ENCODE measurements at places on chromosomes 2 and 18.

DNA sequence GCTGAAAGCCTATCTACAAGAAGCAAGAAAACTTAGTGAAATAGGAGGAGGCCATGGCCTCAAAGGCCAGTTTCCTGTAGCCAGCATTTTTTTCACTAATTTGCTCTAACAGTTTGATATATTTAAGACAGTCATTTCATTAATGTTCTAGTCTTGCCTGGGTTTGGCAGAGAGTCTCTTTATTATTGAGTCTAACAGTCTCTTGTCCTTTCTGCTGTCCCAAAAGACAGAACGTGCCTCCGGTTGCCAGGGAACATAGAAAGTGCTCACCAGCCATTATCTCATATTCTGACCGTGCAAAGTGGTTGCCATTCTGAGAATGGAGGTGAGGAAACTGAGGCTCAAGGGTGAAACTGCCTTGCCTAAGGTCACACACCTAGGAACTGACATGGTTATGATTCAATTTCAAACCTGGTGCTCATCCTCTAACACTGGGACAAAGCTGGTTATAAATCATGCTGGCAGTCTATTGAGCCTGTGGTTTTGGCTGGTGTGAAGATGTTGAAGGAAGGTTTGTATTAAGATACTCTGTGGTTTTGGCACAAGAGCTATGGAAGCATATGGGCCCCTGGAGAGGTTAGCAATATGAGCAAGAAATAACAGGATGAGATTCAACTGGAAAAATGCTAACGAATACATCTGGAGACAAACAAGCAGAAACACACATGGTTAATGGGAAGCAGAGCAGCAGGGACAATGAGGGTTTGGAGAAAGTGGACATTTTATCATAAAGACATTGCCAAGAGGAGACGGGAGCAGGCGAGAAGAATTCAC lies 903.3 kb upstream of the KLHL29 start:
- DNase-seq = no peak

- DNase-seq = no peak
Observed at GRCh38 chr2:237147317-237147716, 61.6 kb downstream of the COPS8 start.

DNA sequence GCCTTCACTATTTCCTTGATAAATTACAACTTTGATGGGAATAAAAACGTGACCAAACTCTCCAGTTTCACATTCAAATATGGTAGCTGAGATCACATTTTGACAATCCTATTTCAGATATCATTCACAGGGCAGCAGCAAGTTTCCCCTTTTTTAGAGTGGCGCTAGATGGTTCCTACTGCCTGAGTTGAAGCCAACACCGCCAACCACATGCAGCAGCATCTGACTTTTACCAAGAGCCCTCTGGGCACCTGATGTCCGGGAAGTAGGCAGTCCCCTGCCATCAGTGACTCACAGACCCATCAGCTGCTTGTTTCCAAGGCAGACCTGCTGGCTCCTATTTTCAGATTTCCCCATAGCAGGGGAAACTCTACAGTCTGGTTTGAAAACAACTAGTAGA lies 4.0 kb upstream of the MREG start:
- DNase-seq = peak; percentile 35

GRCh38 chr2:206859330-206859739 lies 80.0 kb upstream of the CPO start:
- DNase-seq = no peak

DNA sequence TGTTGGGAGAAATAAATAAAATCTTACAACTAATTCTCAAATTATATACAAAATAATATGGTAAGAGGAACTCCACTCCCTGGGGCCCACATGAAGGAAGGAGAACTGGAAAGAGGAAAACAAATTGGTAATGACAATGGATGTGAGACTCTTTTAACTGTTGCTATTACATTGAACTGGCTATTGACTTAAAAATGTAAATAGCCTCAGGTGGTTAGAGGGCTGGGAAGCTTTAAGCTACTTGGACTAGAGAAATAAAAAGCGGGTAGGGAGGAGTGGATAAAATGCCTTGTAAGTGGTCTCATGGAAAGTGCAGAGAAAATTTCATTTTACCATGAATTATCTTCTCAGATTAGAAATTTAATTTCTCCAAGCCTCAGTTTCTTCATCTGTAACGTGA lies 64.1 kb downstream of the KCNJ3 start:
- DNase-seq = no peak

DNA sequence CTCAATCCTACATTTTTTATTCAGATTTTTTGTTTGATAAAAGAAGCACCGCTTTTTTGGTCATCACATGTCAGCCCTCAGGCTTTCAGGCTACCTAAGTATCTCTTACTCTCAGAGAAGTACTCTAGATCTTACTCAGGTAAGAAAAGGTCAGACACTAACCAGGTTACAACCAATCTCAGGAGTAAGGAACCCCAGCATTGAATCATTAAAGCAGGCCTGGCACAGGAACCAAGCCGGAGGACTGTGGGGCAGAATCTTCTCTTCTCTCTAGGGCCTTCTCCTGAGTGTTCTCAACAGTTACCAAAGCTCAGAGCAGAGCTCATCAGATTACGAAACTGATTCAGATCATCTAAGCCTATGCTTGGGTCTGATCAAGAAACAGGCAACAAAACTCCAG lies 28.2 kb downstream of the RBMS1 start:
- DNase-seq = no peak

DNA sequence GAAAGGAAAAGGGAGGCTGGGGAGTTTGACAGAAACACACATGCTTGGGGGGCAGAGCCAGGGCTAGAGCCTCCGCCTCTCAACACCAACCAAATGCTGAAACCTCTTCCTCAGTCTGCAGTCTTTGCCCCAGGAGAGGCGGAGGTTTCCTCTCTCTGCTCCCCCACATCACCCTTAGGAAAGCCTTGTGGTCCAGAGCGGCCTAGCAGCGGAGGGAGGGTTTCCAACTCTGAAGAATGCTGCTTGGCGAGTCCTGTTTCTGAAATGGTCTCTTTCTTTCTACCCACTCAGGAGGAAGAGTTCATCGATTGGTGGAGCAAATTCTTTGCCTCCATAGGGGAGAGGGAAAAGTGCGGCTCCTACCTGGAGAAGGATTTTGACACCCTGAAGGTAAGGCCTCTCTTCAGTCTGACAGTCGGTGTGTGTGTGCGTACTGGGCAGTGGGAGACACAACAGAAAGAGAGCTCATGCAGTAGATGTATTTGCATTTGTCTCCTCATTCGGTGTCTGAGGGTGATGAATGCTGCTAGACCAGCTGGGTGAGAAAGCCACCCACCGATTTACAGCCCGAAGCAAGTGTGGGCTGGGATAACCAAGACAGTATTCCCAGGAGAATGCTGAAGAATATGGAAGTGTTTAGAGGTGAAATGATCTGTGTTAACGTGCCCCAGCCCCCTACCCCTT lies 190.5 kb downstream of the DYSF start:
- DNase-seq = no peak

DNA sequence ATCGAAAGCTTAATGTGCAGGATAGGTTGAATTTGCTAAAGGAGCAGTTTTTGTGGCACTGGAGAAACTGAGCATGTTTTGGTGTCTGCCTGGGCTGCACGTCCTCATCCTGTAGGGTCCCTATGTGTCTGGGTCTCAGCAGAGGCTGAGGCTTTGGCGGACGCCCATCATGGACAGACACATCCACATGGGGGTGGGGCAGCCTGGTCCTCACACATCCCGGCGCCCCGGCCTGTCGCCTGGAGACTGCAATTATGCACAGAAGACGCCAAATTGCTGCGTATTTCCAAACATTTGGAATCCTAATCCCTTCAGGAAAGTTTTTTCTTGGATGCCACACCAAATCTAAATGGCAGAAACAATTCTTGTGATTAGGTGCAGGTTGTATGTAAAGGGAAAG lies 128.2 kb upstream of the TWIST2 start:
- DNase-seq = no peak

DNA sequence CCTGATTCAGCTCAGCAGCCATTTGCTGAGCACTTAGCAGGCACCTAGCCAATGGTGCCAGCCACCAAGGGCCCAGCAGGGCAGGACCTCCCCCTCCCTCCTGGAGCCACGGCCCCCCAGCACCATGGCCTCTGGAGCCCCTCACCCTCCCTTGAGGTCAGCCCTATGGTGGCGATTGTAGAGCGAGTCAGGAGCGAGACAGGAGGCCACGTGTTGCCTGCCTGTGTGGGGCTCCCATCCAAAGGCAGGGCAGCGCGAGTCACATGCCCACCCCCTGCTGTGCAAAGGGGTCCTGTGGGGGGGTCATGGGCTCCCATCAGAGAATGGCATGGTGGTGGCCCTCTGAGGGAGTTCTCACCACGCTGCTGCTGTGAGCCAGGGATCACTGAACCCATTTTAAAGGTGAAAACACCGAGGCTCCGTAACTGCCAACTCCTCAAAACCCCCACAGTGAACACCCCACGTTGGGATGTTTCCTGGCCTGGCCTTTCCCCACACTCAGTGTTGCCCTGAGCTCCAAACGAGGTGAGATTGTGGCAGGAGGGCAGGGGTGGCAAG lies 35.6 kb downstream of the RAMP1 start:
- no peak for DNase-seq

DNA sequence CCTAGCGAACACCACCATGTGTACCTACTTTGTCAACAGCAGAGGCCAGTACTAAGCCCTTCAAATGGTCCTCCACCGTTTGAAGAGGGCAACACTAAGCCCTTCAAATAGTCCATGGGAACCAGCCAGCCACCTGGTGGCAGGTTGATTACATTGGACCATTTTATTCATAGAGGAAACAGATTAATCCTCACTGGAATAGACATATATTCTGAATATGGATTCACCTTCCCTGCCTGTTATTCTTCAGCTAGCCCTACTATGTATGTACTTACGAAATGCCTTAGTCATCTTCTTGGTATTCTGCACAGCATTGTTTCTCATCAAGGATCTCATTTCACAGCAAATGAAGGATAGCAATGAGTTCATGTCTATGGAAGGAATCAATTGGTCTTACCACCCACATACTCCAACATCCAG lies 10.0 kb upstream of the ZNF396 start:
- DNase-seq = no peak

GRCh38 chr2:174338671-174339560 lies 4.2 kb downstream of the SP9 start:
- no peak for DNase-seq

- DNase-seq = no peak
Observed at GRCh38 chr2:64695721-64696261, 42.1 kb upstream of the SERTAD2 start.

DNA sequence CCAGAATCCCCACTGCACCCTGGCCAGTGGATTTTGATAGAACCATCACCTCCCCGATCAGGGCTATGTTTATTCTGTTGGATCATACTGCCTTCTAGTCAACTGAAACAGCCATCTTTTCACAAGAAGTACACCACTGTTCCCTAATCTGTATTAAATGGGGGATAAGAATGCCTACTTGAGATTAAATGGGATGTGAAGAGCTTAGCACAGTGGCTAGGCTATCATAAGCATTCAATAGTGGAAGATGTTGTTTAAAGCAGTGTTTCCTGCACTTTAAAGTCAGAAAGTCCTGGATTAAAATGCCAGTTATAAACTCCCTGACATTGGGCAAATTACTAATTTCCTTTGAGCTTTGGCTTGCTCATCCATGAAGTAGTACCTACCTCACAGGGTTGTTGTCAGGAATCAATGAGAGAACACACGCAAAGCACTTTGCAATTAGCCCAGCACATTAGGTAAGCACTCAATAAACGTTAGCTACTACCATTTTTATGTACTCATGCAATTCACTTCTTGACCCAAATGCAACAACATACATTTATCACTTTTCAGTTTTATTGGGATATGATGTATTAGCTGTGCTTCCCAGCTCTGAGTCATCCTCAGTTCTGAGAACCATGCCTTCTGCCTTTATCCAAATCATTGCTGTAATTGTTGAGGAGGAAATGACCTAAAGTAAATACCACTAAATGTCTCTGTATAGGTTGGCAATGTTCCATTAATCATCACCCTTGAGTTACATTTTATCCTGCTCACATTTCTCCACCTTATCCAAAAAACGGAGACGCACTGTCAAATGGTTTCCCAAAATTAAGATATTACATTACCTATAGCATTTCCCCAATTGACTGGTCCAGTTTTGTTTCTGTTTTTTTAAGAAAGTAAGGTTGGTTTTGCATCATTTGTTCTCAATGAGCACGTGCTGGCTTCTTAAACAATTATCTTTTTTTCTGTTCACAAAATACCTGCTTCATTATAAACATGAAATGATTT lies 2.1 kb downstream of the TMEM247 start:
- no peak for DNase-seq

- DNase-seq = no peak
Observed at GRCh38 chr18:39448942-39449341, 1883.3 kb upstream of the CELF4 start.

- DNase-seq = no peak
Observed at GRCh38 chr18:69031571-69031970, 233.7 kb downstream of the CCDC102B start.

GRCh38 chr18:65365245-65365980 lies 385.4 kb upstream of the CDH7 start:
- no peak for DNase-seq

DNA sequence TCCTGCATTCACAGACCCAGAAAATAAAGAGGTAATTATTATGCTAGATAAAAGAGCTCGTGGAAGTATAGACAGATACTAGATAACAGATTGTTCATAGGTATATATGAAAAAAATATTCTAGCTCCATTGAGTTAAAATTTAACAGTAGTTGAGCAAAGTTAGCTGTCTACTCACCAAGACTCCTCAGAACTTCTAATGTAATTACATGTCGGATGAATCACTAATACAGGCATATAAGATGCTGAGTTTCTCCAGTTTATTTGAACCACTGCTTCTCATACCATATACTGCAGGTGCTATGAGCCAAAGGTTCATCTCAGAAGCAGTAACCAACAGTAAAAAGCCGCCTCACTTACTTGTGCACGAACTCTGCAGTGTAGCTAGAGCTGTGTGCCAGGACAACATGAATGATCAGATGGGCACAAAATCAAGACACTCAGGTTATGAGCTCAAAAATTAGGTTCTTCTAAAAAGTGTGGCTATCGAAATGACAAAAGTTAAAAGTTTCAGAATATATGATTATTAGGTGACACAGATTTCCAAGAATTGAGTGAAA lies 373.4 kb downstream of the NCKAP5 start:
- DNase-seq = no peak

All from stimulated activated CD4-positive, alpha-beta T cell treated with anti-CD3 and anti-CD28 coated beads, Interleukin-2, amount 100 ng/mL, for 24 hours (primary cell).